ENCODE measurements at places on chromosomes 3 and 15.

- DNase-seq, result no peak
These were observed 51.8 kb downstream of the CHST2 start for GRCh38 chr3:143171141-143171980.

GRCh38 chr3:86254480-86254879, 736.5 kb downstream of the VGLL3 start:
- DNase-seq, result no peak

DNA sequence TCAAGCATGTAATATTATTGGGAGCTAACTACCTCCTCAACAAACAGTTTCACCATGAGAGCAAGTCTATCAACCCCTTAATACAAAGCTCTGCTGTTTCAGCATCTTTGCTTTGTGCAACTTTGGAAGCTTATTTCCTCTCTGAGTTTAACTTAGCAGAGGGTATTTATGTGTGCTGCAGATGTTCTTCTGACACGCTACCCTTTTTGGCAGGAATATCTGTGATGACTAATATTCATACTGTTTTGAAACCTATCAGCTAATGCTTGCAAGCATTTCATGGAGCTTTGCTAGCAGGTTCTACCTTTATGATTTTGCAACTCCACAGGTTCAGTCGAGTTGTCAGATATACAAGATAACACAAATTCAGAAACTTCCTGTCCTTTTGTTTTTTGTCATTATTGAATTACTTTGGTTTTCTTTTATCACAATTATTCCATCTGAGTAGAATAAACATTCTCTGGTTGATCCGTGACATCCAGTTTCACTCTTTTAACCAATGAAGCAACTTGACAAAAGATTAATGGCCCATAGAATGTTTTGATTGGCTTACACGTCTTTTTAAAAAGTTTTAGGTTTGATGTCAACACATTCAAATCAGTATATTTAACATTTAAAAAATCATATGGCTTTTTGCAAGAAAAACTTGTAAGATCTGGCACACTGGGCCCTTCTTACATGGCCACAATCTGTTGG, 1.7 kb upstream of the SLC9A9 start:
- DNase-seq, result no peak

DNA sequence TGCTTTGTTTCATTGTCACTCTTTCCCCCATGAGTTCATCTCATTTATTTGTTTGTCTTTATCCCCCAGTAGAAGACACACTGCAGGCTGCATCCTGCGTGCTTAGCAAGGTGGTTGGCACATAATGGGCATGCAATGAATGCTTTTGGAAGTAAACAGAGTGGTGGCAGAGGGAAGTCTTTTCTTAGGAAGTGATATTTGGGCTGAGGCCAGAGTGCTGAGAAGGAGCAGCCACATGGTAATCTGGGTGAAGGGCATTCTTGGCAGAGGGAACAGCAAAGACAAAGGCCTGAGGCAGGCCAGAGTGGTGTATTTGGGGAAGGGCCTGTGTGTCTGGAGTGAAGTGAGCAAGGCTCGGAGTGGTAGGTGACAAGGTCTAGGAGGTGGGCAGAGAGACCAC, 17.7 kb upstream of the ADAMTS7 start:
- DNase-seq, result no peak

DNA sequence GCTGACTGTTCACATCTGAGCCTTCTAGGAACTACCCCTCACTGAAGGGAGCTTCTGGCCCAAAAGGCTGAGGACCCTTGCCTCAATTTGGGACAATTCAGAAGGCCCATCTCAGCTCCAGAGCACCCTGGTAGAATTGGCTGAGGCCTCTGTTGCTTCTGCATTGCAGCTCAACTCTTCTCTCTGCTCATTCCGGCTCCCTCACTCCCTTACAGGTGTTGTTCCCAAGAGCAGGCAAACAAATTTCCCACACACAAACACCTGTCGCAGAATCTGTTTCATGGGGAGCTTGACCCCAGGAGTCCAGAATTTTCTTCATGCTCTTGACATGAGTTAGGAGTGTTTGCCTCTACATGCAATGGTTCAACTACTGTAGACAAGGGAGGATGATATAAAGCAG, 78.7 kb downstream of the CRYGS start:
- DNase-seq, result no peak

- DNase-seq, result no peak
These were observed 103.6 kb upstream of the ABHD17C start for GRCh38 chr15:80591471-80591870.

GRCh38 chr3:72890166-72890925, 2.5 kb downstream of the GXYLT2 start:
- DNase-seq, result no peak

- DNase-seq, result no peak
These were observed 39.6 kb downstream of the CORO2B start for GRCh38 chr15:68618394-68618793.

DNA sequence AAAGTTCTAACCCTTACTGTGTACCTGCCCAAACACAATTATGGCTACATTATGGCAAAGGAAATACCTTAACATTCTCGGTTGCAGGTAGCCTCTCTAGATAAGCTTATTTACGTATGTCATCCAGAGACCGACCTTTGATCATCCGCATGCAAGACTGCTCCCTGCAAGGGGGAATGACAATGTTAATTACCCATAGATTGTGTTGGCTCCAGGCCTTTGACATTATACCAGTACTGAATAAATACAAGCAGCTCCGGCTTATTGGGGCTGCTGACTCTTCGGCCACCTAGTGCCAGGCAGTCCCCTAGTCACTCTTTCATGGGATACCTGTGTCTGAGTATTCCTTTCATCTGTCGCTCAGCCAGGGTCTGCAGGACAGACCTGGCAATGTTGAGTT, 223.5 kb downstream of the DTWD1 start:
- DNase-seq, result no peak
